NCI-H1092 treated with DMSO at 0.1 percent for 48 hours (cell line): ENCODE measurements at places on chromosomes 5 and 9.

DNA sequence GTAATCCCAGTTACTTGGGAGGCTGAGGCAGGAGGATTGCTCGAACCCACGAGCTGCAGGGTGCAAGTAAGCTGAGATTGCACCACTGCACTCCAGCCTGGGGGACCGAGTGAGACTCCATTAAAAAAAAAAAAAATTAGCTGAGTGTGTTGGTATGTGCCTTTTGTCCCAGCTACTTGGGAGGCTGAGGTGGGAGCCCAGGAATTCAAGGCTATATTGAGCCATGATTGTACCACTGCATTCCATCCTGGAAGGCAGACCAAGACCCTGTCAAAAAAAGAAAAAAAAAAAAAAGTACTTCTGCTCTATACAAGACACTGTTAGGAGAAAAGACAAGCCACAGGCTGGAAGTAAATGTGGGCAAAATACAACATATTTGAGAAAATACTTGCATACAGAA lies 68.5 kb upstream of the FBXW11 start:
- DNase-seq, result no peak

- peak; percentile 79 for DNase-seq
Observed at GRCh38 chr5:19987612-19988361, at the start of gene CDH18. TSS of gene CDH18 (minus strand) at chr5:19988200. CDS start at chr5:19838986, 149,214 bp downstream.

GRCh38 chr5:44933686-44934085 lies 124.9 kb downstream of the MRPS30 start:
- no peak for DNase-seq

- DNase-seq, result no peak
Observed at GRCh38 chr9:111016426-111017045, 21.7 kb downstream of the LPAR1 start.

DNA sequence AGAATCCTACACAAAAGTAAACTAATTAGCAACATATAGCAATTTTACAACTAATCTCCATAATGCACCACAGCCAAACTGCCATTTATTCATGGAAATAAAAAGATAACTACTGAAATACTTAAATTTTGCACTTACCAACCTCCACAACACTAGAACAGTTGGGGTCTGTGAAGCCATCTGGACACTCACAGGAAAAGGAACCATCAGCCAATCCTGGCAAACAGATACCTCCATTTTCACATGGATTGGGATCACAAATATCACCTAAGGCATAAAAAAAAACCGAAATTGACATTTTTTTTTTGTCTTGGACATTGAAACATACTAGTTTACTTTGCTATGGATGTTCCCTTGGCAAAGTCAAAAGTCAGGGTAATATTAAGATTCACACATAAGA lies 130.7 kb downstream of the EDIL3 start:
- DNase-seq, result no peak

GRCh38 chr5:97074859-97075489 lies 67.4 kb downstream of the LIX1 start:
- DNase-seq, result no peak

DNA sequence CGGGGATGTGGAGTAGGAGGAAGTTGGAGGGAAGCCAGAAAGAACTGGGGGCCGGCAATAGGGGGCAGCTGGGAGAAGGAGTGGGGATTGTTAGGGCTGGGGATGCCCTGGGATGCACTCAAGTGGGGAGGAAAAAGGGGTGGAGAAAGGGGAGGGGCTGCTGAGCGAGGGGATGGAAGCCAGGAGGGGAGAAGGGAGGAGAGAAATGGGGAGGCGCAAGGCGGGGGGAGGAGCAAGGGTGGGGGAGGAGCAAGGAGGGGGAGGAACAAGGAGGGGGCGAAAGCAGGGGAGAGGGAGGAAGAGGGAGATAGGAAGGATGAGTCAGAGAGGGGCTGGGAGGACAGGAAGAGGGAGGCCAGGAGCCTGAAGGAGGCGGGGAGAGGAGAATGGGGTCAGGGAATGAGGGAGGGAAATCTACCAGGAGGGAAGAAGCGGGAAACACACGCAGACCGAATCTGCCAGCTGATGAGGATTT lies 1.6 kb downstream of the IRX4 start:
- DNase-seq, result no peak

GRCh38 chr5:156386976-156387375 lies 60.0 kb downstream of the SGCD start:
- no peak for DNase-seq

DNA sequence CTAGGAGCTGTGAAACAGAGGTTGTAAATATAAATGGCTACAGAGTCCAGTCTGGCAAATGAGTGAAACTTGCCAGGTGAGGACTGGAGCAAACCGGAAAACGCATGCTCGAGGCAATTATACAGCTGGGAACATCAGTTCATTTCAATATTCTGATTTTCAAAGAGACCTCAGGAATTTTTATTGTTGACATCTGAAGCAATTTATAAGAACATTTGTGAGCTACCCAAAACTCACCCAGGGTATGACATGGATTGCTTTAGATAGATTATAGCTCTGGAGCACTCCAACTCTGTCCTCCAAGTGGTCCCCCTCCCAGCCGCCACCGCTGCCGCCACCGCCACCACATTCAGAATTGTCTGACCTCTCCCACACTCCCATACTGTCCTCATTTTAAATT lies 84.6 kb upstream of the GRAMD2B start:
- no peak for DNase-seq

DNA sequence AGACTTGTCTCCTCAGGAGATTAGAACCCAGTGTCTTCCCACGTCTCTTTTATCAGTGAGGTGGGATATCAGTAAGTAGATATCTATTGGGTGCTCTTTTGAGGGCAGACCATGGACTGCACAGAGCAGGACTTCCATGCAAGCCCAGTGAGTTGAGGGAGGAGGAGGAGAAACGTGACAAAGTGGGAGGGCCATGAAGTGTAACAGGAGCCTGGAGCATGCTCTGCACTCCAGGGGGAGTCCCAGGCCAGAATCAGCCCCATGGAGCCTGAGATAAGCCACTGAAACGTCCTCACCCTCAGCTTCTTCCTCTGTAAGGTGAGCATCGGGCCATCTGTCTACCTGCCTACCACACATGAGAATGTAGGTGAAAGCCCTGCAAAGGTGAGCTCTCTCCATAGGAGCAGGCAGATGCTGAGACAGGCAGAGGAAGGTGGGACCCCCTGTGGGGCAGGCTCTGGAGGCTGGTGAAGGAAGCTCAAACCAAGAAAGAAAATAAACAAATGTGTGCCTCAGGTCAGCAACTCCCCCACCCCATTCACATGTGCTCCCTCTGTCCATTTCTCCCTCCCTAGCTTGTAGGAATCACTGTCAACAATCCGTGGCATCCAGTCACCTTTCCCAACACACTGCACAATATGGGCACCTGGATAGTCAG lies 87.4 kb downstream of the NRG2 start:
- DNase-seq, result no peak
